T-cell (primary cell): ENCODE measurements at places on chromosomes 16 and 17.
A peak's percentile ranks its signal among the peaks of the same experiment; 100 is the strongest.

DNA sequence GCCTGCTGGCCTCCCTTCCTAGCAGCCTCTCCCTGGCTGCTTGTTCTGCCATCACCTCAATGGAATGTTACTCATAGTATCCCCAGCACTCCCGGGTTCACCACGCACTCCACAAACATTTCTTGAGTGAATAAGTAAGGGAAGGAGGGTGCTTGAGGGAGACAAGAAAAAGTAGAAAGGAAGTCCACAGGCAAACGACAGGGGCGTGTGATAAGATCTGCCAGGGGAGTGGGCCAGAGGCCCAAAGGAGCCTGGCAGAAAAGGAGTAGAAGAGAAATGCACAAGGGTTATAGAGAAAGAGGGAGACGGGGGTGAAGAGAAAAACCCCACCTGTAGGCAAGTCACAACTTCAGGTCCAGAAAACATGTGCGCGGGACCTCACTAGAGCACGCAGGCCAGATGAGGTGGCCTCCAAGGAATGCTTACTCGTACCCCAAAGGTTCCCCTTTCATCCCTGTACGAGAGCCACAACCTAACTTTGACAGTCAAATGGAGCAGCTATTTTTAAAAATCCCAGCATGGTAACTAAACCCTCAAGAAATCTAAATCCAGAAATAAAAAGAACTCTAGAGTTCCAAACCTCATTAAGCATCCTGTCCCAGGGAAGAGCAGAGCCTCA, 6.6 kb downstream of the ZDHHC7 start:
- H3K4me1 ChIP-seq, result peaks cover 34% of the 10 kb centered on the region
- DNase-seq, result no peak
- no peaks in the 10 kb centered on the region for H3K27me3 ChIP-seq
- H3K4me3 ChIP-seq, result no peak overlapping the region
- H3K27ac ChIP-seq, result no peak overlapping the region
- H3K36me3 ChIP-seq, result peaks cover 2% of the 10 kb centered on the region

DNA sequence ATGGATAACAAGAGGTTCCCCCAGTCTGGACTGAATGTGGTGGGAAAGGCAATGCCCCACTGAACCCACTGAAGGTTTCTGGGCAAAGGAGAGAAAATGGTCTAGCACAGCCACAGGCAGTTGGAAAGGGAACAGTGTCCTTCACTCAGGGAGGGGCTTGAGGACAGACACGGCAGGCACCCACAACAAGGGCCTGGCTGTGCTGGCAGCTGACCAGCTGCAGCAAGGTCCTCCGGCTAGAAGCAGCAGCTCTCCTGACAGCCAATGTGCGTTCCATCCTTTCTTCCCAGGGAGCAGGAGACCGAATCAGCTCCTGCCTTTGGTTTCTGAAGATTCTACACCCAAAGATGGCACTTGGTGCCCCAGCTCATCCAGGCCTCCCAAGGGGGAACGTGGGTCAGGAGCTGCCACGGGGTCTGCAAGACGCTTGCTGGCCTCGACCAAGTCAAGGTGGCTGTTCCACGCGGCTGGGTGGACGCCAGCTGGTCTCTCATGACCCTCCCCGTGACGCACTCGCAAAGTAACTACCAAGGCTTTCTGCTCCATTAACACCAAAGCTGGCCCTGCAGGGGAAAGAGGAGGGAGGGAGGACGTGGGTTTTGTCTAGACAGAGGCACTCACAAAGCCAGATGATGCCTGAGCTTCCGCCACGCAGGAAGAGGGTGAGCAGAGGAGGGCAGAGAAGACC, 11.1 kb downstream of the ABR start:
- DNase-seq, result no peak
- no peak overlapping the region for H3K27ac ChIP-seq
- no peaks in the 10 kb centered on the region for H3K27me3 ChIP-seq
- no peak overlapping the region for H3K4me3 ChIP-seq
- H3K4me1 ChIP-seq, result no peaks in the 10 kb centered on the region

- no peaks in the 10 kb centered on the region for H3K27me3 ChIP-seq
- H3K36me3 ChIP-seq, result no peaks in the 10 kb centered on the region
- no peak for DNase-seq
- H3K27ac ChIP-seq, result no peak overlapping the region
Measured at GRCh38 chr17:73719588-73720071, 75.4 kb upstream of the SDK2 start.

GRCh38 chr17:74603037-74603635, 11.1 kb upstream of the CD300LD start:
- H3K36me3 ChIP-seq, result no peaks in the 10 kb centered on the region
- H3K4me3 ChIP-seq, result no peak overlapping the region
- no peak for DNase-seq
- no peaks in the 10 kb centered on the region for H3K27me3 ChIP-seq
- H3K27ac ChIP-seq, result no peak overlapping the region
- peaks cover 39% of the 10 kb centered on the region for H3K4me1 ChIP-seq

DNA sequence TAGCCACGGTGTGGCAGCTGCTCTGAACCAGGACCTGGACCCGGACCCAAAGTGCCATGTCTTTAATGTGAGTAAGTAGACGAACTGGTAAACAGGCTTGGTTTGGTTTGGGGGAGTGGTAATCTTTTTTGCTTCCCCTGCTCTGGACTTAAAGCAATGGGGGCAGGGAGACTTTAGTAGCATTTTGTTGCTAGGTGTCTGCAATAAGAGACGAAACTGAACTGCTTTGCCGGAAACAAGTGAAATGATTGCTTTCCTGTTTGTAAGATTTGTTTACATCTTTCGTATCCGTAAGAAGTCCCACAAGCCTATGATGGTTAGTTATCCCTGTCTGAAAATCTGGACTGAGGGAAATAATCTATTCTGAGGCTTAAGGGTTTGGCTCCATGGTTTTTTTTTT, 21.5 kb downstream of the PRCD start:
- no peak overlapping the region for H3K4me3 ChIP-seq
- DNase-seq, result peak; percentile 24
- peaks cover 54% of the 10 kb centered on the region for H3K4me1 ChIP-seq

DNA sequence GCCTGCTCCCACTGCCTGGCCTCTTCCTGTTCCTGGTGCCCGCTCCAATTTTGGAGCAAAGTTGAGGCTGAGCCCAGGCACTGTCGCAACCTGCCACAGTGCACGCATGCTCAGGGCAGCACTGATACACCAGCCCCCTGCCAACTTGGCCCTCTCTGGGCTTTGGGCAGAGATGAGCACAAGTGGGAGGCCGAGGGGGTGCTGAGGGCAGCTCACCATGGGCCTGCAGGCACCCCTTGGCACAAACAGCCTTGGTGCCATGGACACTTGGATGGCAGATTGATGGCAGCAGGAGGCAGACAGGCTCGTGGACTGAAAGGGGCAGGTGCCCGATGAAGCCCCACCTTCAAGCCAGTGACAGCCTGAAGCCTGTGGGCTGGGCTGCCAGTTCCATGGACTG, 42.9 kb downstream of the PIGL start:
- peaks cover 5% of the 10 kb centered on the region for H3K36me3 ChIP-seq
- no peak overlapping the region for H3K4me3 ChIP-seq
- no peak overlapping the region for H3K27ac ChIP-seq

GRCh38 chr17:21250854-21251253, 2.4 kb downstream of the NATD1 start:
- DNase-seq, result no peak
- no peaks in the 10 kb centered on the region for H3K27me3 ChIP-seq
- peaks cover 43% of the 10 kb centered on the region for H3K4me1 ChIP-seq
- no peak overlapping the region for H3K27ac ChIP-seq

DNA sequence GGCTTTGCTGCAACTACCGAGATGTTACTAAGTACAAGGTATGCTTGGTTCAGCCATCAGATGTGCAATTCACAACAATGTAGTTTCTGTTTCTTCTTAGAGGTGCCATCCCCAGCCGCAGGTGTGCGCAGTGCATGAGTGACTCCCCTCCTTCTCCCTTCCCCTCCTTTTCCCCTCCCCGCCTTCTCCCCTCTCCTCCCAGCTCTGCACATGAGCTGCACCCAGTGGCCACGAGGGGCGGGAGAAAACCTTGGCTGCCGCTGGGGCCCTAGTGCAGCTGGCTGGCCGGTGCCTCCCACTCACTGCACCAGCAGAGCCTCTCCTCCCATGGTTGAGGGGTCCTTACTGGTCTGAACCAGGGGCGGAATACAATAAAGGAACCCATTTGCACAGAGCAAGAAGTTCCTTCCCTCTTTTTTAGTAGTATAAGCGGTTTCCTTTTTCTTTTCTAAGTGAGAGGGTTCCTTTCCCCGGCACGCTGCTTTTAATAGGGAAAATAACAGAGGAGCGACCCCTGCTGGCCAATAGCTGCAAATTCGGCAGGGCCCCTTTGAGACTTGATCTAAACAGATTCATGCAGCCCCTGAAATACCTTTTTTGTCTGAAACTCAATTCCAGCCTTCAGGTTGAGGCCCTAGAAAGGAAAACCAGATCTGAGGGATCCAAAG, 7.8 kb upstream of the CCL15 start:
- H3K36me3 ChIP-seq, result no peaks in the 10 kb centered on the region
- no peak overlapping the region for H3K27ac ChIP-seq
- no peak for DNase-seq
- H3K4me1 ChIP-seq, result no peaks in the 10 kb centered on the region
- H3K27me3 ChIP-seq, result no peaks in the 10 kb centered on the region

DNA sequence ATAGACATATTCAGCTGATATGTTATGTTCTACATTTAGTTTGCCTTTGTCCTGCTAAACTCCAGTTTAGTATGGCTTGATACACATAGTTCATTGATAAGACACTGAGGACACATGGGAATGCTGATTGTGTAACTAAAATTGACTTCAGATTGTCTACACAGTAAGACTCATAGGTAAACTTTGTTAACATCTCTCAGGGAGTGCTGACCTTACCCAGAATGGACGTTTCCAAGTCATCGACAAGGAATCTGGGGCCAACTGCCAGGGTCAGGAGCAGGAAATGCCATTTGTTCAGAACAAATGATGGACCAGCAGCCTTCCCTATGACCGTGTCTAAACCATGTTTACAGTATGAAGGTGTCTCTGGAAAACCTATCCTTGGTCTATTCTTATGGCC, 58.7 kb downstream of the DYNLRB2 start:
- no peak overlapping the region for H3K27ac ChIP-seq
- DNase-seq, result no peak
- peaks cover 4% of the 10 kb centered on the region for H3K36me3 ChIP-seq

DNA sequence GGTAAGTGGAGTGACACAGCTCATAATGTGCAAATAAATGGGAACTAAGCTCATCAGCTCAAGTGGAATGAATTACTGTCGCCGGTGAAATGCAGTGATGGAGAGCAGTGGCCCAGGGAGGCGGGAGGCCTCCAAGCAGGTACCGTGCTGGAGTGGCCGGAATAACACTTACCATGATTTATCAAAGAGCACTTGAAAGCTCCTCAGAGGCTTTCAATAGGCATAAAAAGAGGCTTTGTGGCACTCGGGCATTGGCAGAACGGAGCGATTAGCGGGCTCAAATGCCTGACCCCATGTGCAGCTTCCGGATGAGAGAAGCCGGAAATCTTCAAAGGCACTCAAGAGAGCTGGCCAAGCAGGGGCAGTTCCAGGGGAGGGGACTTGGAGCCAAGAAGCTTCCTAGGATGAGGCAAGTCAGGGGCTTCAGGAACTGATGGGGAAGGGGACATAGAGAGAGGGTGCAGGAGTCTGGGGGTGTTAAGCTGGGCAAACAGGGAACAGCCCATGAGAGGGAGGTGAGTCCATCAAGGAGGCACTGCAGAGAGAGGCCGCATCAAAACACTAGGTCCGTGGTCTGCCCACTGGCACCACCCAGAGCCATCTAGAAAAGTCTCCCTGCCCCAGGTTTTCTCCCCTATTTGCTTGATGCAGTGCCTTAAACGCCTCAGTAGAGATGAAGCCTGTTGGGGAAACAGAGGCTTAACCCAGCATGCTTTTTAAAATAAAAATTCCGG, 144.0 kb upstream of the IRX6 start:
- no peak for DNase-seq
- H3K27me3 ChIP-seq, result peaks cover 5% of the 10 kb centered on the region
- no peak overlapping the region for H3K27ac ChIP-seq
- no peak overlapping the region for H3K4me3 ChIP-seq
- no peaks in the 10 kb centered on the region for H3K36me3 ChIP-seq

DNA sequence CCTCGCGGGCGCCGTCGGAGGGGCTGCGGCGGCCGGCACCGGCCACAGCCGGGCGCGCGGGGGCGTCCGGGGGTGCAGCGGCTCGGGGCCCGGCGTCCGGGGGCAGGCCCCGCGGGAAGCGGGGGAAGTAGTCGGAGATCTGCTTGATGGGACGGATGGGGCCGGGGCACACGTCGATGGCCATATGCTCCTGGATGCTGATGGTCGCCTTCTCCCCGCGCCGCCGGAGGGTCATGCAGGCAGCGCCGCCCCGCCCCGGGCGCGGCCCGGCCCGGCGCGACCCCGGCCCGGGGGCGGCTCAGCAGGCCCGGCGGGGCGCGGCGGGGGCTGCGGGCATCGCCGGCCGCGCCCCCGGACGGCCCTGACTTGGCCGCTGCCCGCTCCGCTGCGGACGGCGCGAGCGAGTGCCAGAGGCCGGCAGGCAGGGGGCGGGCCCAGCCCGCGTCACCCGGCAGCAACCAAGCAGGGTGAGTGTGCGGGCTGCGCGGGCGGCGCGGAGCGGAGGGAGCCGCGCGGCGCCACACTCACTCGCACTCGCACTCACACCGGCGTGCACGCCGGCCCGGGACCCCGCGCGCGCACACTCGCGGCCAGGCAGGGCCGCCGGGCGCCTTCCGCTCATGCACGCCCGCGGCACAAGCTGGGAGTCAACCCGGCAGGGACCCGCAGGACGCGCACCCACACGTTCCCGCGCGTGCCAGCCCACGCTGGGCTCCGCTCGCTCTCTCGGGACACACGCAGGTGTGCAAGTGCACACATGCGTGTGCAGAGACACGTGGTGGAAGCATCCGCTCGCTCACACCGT, at the start of gene DOC2B:
TSS of gene DOC2B (minus strand) at position 406 of the 805 bp plus-strand sequence. CDS start at position 235, 171 bp downstream.
- no peak for DNase-seq
- H3K27ac ChIP-seq, result no peak within 1 kb of the TSS
- no peaks in the 10 kb centered on the region for H3K36me3 ChIP-seq
- peaks cover 73% of the 10 kb centered on the region for H3K27me3 ChIP-seq
- H3K4me3 ChIP-seq, result no peak within 1 kb of the TSS
- H3K4me1 ChIP-seq, result peaks cover 11% of the 10 kb centered on the region

- no peaks in the 10 kb centered on the region for H3K27me3 ChIP-seq
- H3K36me3 ChIP-seq, result no peaks in the 10 kb centered on the region
- no peak overlapping the region for H3K27ac ChIP-seq
Measured at GRCh38 chr17:56499799-56500388, 93.6 kb upstream of the NOG start.

- peak overlapping the region; percentile 55 for H3K27ac ChIP-seq
- peaks cover 13% of the 10 kb centered on the region for H3K36me3 ChIP-seq
- peak; percentile 61 for DNase-seq
- H3K4me1 ChIP-seq, result peaks cover 55% of the 10 kb centered on the region
Measured at GRCh38 chr16:1825864-1826690, 548 bp downstream of the HAGH start.
